ENCODE measurements at places on chromosomes 7 and 10. TPM values are rescaled to one million over a fixed set of nuclear protein-coding genes. Genes with fewer than 3 reads are reported as not detected.

- H3K27ac ChIP-seq = no peak overlapping the region
- H3K27me3 ChIP-seq = no peaks in the 10 kb centered on the region
- no peaks in the 10 kb centered on the region for H3K36me3 ChIP-seq
- H3K4me1 ChIP-seq = no peaks in the 10 kb centered on the region
- H3K4me3 ChIP-seq = no peak overlapping the region
- no peak for DNase-seq
These were observed 579.8 kb upstream of the CELF2 start for GRCh38 chr10:10437886-10438285.

GRCh38 chr10:6513476-6513875, 66.6 kb downstream of the PRKCQ start:
- no peaks in the 10 kb centered on the region for H3K27me3 ChIP-seq
- H3K4me1 ChIP-seq = no peaks in the 10 kb centered on the region
- H3K36me3 ChIP-seq = no peaks in the 10 kb centered on the region
- DNase-seq = no peak
- no peak overlapping the region for H3K27ac ChIP-seq

DNA sequence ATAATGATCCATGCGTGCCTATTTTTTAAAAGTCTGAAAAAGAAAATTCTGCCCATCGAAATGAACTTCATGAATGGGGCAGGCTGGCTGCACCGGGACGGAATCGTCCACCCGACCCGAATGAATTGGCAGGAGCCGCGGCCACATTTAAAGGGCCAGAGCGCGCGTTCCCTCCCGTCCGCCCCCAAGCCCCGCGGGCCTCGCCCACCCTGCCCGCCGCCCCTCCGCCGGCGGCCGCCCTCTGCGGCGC, 319 bp upstream of the GATA3 start:
- DNase-seq = no peak
- no peaks in the 10 kb centered on the region for H3K27me3 ChIP-seq
- H3K4me1 ChIP-seq = peaks cover 27% of the 10 kb centered on the region
- H3K4me3 ChIP-seq = peak overlapping the region; percentile 68

GRCh38 chr7:105647591-105647990, 66.3 kb upstream of the EFCAB10 start:
- H3K36me3 ChIP-seq = no peaks in the 10 kb centered on the region
- no peaks in the 10 kb centered on the region for H3K27me3 ChIP-seq
- H3K4me3 ChIP-seq = no peak overlapping the region
- no peak for DNase-seq
- peaks cover 11% of the 10 kb centered on the region for H3K4me1 ChIP-seq

DNA sequence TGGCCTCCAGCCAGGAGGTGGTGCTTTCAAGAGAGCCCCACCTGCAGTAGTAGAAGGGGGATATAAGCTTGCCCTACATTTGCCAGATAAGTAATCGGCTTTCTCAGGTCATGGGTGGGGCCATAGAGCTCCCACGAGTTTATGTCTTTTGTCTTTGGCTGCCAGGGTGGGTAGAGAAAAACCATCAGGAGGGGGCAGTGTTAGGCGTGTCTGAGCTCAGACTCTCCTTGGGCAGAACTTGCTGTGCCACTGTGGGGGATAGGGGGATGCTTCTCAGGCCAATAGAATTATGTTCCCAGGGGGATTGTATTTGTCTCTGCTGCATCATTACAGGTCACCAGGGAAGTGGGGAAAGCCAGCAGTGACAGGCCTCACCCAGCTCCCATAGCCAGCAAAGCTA, 12.3 kb upstream of the MRPS33 start:
- no peak for DNase-seq
- H3K4me3 ChIP-seq = no peak overlapping the region
- H3K4me1 ChIP-seq = peaks cover 4% of the 10 kb centered on the region
- no peaks in the 10 kb centered on the region for H3K36me3 ChIP-seq
- H3K27me3 ChIP-seq = no peaks in the 10 kb centered on the region

- H3K27ac ChIP-seq = no peak overlapping the region
- H3K27me3 ChIP-seq = no peaks in the 10 kb centered on the region
- no peak overlapping the region for H3K4me3 ChIP-seq
- no peaks in the 10 kb centered on the region for H3K4me1 ChIP-seq
These were observed 117.2 kb upstream of the SEMA3C start for GRCh38 chr7:81036057-81036456.

- no peak for DNase-seq
- H3K4me1 ChIP-seq = no peaks in the 10 kb centered on the region
- no peaks in the 10 kb centered on the region for H3K36me3 ChIP-seq
- H3K4me3 ChIP-seq = no peak overlapping the region
- no peak overlapping the region for H3K27ac ChIP-seq
These were observed 1274.0 kb upstream of the CELF2 start for GRCh38 chr10:9743639-9744038.

The CTTNBP2 gene
- 3.2 TPM for total RNA-seq

The MBLAC1 gene
- 3.7 TPM for total RNA-seq

The DIP2C gene
- total RNA-seq = 11.4 TPM

The CALHM3 gene
- total RNA-seq = 0.18 TPM

The TAS2R3 gene
- total RNA-seq = 2.3 TPM

The KCND2 gene
- not detected for total RNA-seq

The IL6 gene
- total RNA-seq = not detected
